ENCODE measurements at places on chromosomes 2 and 18. TPM values are rescaled to one million over a fixed set of nuclear protein-coding genes. Genes with fewer than 3 reads are reported as not detected.

ZNF521 gene
- 65.7 TPM for total RNA-seq

NT5DC4 gene
- total RNA-seq: 3.8 TPM

OTOS gene
- not detected for total RNA-seq

DAW1 gene
- not detected for total RNA-seq

PRKAG3 gene
- not detected for total RNA-seq

INSIG2 gene
- total RNA-seq: 25.6 TPM

TTN gene
- 21.8 TPM for total RNA-seq

DNAH7 gene
- 0.32 TPM for total RNA-seq

Data from spleen (tissue), 13 donors.